ENCODE measurements at places on chromosomes 1 and 21.
A peak's percentile ranks its signal among the peaks of the same experiment; 100 is the strongest.

- DNase-seq, result no peak
Observed at GRCh38 chr1:156664046-156664766, 13.0 kb downstream of the NES start.

DNA sequence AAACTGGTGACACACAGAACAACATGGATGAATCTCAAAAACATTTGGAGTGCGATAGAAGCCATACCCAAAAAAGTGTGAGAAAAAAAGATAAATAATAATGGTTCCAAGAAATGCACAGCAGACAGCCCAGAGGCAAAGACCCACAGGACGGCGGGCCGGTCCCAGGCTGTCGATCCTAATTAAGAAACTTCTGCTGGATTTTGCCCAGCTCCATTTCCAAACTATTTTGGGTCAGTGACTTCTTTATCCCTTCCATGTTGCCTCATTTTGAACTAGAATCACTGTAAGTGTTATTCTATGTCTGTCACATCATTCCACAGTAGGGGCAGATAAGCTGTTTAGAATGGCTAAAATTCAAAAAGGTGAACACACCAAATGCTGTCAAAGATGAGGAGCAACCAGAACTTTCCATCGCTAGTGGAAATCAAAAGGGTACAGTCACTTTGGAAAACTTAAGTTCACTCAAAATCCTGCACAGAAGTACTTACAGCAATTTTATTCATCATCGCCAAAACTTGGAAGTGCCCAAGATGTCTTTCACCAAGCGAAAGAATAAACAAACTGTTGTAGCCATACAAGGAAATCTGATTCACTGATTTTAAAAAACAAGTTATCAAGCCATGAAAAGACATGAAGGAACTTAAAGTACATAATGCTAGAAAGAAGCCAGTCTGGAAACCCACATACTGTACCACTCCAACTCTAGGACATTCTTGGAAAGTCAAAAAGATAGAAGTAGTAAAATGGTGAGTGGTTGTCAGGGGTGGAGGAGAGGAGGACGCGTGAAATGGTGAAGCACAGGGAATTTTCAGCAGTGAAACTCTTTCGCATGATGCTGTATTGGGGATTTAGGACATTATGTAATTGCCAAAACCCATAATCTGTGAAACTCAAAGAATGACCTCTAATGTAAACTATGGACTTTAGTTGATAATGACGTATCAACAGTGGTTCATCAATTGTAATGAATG lies 7.5 kb downstream of the NBPF1 start:
- peak; percentile 0 for DNase-seq

DNA sequence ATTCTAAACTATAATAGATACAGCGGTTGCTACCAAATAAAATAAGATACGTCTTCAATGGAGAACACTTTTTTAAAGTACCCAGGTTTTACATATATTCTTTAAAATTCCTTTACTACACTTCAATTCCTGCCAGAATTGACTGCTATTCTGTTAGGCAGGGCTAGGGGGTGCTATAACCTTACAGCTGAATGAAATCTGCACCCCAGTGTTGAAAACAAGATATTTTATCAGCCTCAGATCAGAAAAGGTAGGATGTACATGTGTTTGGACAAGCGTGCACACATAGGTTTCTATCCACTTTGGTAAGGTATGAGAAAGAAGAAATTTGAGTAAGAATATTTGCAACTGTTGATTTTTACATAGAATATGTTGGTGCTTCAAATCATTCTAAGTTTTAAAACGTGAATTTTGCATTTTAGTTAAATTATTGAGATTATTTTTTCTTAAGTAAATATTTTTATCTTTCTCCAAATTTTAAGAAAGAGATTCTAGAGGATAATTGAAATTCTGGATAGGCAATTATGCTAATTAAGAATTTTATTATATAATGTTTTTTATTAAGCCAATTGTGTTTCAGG lies 490.8 kb upstream of the ADGRL4 start:
- no peak for DNase-seq

- no peak for DNase-seq
Observed at GRCh38 chr21:45010096-45010495, 64.3 kb upstream of the ADARB1 start.

- DNase-seq, result no peak
Observed at GRCh38 chr1:236733653-236734052, 47.4 kb downstream of the ACTN2 start.

DNA sequence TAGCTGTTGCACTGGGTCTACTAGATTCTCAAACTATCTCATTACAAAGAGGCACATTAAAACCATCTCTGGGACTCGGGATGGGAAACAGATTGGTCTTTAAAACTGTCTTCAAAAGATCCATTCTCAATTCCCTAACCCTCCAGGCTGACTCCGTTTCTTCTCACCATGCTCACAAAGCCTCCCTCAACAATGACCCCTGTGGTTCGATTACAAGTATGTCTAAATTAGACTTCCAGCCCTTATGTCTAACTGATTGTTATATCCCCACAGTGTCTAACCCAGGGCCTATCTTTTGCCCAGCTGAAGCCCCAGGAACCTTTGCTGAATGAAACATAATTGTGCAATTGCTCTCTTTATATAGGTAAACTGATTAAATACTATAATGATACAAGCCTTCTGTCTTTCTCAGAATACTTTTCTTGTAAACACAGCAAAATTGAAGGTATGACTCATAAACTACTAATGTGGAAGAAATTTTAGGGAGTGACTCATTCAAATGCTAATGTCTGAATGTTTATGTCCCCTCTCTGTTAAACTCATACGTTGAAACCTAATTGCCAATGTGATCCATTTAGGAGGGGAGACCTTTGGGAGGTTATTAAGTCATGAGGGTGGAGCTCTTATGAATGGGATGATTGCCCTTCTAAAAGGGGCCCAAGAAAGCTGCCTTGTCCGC lies 65.6 kb upstream of the DAB1 start:
- DNase-seq, result no peak

DNA sequence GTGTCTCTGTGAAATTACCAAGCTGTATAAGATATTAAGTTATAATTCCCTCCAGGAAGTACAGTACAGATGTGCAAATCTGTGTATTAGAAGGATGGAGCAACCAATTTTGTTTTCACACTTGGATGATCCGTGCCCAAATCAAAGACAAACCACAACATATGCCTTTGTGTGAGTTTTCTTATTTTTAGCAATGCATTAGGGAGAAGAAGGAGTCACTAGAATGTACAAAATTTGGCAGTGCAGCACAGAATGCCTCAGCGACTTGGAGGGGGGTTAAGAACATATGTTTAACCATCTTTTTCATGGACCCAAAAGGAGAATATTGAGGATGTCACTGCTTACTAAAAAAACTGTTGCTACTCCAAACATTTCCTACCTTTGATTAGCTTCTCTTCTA lies 45.3 kb downstream of the DAB1 start:
- DNase-seq, result no peak

DNA sequence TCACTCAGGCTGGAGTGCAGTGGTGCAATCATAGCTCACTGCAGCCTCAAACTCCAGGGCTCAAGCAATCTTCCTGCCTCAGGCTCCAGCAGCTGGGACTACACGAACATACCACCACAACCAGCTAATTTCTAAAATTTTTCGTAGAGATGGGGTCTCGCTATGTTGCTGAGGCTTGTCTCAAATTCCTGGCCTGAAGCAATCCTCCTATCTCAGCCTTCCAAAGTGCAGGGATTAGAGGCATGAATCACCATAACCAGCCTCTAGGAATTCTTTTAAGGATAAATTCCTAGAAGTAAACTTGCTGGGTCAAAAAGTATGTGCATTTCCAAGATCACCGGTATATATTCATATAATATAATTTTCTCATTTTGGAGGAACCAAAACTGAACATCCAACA lies 17.6 kb upstream of the HUNK start:
- DNase-seq, result no peak

DNA sequence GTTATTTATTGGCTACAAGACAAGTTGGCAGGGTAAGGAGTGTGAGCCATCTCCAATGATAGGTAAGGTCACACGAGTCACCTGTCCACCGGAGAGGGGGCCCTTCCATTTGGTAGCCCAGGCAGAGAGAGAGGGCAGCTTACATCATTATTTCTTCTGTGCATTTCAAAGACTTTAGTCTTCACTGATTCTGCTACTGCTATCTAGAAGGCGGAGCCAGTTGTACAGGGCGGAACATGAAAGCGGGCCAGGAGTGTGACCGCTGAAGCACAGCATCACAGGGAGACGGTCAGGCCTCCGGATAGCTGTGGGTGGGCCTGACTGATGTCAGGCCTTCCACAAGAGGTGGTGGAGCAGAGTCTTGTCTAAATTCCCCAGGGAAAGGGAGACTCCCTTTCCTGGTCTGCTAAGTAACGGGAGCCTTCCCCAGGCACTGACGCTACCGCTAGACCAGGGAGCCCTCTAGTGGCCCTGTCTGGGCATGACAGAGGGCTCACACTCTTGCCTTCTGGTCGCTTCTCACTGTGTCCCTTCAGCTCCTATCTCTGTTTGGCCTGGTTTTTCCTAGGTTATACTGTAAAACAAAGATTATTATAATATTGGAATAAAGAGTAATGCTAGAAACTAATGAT lies 36.7 kb downstream of the ZNF695 start:
- DNase-seq, result peak; percentile 40

DNA sequence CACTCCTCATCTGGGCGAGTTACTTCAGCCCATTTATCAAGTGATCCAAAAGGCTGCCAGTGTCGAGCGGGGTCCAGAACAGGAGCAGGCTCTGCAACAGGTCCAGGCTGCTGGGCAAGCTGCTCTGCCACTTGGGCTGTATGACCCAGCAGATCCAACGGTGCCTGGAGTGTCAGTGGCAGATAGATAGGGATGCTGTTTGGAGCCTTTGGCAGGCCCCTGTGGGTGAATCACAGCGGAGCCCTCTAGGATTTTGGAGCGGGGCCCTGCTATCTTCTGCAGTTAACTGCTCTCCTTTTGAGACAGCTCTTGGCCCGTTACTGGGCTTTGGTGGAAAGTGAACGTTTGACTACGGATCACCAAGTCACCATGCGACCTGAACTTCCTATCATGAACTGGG lies 7.5 kb downstream of the MMEL1 start:
- DNase-seq, result no peak

DNA sequence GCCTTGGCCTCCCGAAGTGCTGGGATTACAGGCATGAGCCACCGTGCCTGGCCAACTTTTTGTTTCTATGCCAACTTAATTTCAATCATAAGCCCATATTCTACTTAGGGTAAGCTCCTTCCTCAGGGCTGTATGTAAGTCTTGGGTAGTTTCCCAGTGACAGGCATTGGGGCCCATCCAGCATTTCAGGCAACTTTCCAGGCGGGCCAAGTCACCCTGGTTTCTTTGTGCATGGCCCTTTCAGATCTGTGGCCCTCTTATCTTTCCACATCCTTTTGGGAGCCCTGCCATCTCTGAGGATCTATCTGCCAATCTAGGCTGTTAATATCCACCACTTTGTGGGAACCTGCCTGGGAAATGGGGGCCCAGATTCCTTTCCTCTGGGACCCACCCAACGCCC lies 58.7 kb downstream of the TNN start:
- DNase-seq, result no peak

DNA sequence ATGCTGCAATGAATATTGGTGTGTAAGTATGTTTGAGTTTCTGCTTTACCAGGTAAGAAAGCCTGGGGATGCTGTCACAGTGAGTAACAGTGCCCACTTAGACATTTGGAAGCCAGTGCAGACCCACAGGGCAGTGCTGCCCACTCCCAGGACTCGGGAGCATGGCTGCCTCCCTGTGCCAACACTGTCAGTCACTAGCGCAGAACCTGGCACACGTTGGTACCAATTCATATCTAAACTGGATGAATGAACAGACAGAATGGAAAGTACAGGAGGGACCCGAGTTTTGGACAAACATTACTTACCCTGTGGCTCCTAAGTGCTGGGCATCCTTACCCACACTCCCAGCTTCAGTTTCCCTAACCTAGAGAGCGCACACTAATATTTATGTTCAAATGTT lies 1.6 kb upstream of the EVA1C start:
- no peak for DNase-seq

DNA sequence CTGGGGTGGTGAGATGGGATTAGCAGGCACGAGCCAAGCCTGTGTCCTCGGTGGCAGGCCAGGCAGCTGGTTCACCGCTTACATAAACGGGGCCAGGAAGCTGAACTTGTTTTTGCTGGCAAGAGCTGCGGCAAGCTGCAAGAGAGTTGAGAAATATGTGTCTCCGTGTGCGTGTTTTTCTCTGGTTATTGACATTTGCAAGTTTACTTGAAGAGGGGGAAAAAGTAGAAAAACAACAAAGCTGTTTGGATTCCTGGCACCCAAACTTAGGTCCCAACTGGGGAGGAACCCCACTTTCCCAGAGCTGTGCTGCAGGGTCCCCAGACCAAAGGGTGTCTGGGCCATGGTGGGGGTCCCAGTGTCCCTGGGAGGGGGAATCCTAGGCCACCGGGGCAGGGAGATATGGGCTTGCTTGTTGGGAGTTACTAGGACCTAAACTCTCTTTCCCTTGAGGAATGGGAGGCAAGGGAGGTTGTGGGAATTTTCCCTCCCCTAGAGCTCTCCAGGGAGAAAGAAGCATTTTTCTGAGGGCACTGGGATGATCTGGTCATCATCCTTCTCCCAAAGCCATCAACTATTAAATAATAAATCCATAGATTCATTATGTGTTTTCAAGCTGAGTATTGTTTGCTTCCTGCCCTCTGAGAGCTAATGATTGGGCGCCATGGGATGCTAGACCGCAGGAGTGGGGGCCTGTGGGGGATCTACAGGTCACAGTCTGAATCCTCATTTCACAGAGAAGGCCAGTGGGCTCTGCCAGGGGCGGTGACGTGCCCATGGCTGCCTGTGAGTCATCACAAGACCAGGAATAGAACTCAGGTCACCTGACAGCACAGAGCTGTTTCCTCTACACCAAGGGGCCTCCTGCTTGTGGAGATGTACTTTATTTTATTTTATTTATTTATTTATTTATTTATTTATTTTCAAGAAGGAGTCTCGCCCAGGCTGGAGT lies 14.8 kb downstream of the IL6R start:
- peak; percentile 67 for DNase-seq

GRCh38 chr1:214187121-214187900 lies 93.6 kb upstream of the SMYD2 start:
- DNase-seq, result no peak

- DNase-seq, result peak; percentile 71
Observed at GRCh38 chr1:160626509-160627342, 20.1 kb downstream of the SLAMF1 start.

GRCh38 chr1:155801149-155801548 lies 55.9 kb downstream of the GON4L start:
- DNase-seq, result no peak

DNA sequence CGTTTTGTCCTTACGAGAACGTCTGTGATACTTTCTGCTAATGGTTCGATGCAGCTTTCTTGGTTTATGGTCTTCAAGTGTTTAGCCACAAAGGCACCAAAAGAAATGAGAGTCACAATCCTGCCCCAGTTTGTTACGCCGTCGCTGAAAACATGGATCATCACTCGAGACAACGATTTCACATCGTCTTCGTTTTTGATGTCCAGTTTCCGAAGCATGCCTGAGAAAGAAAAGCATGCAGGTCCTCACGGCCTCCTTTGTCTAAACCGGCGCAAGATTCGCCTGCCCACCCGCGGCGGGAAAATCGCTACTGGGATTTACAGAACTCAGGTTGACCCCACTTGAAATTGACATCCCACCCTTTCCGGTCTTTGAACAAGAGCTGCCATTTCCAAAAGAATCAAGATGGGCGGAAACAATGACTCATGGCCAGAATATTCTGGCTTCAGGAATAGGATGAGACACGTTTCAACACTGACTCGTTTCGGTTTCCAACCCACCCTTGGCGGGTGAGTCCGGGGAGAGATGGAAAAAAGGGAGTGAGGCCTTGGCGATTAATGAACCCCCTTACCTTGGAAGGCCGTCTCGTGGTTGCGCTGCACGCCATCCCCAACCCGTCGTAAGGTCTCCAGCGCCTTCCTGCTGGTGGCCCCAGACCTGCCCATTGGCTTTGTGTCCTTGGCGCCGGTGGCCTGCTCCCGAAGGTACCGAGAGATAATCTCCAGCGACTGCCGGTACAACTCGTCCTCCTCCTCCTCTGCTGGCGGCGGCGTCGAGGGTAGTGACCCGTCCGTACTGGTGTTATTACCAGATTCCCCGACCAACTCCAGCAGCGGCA lies 919 bp downstream of the MCL1 start:
- peak; percentile 64 for DNase-seq
